Fibroblast of pulmonary artery (primary cell): ENCODE measurements at places on chromosomes 11 and 22.

GRCh38 chr11:96318850-96319249 lies 24.1 kb downstream of the MAML2 start:
- no peak for DNase-seq

- DNase-seq: peak; percentile 70
Measured at GRCh38 chr22:38214302-38215056, 12.7 kb downstream of the MAFF start.

GRCh38 chr11:2233693-2234455 lies 36.5 kb downstream of the ASCL2 start:
- DNase-seq: no peak

- no peak for DNase-seq
Measured at GRCh38 chr22:31652088-31652487, 9.9 kb downstream of the PISD start.

DNA sequence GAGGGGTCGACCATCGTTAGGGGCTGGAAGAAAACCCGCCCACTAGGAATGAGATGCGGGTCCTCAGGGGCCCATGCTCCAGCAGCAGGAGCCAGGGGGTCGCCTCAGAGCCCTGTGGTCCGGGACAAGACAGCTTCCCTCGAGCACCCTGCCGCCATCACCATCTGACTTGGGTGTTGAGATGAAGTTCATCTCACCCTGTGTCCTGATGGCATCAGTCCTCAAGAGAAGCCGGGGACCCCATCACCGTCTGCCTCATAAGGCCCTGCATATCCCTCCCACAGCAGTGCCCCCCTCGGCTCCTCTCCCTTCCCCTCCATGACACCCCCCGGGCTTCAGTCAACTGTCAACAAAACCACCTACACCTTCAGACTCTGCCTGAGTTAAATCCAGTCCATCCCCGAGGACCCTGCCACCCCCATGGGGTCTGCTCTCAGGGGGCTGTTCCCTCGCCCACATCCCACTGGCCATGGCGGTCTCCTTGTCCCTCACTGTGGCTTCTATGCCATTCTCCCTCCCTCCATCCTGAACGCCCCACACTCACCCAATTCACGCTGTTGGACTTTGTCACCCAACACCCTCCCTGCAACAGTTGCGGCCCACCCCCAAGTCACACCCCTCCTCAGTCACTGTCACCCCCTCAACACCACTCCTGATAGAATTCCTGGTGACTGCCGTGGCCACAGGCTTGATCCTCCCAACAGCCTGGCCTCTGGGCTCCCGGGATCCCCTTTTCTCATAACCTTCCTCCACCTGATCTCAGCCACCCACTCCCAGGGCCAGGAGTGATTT lies 87.7 kb upstream of the RTL6 start:
- DNase-seq: no peak
